WTC11 (cell line): ENCODE measurements at places on chromosomes 3 and 15.

DNA sequence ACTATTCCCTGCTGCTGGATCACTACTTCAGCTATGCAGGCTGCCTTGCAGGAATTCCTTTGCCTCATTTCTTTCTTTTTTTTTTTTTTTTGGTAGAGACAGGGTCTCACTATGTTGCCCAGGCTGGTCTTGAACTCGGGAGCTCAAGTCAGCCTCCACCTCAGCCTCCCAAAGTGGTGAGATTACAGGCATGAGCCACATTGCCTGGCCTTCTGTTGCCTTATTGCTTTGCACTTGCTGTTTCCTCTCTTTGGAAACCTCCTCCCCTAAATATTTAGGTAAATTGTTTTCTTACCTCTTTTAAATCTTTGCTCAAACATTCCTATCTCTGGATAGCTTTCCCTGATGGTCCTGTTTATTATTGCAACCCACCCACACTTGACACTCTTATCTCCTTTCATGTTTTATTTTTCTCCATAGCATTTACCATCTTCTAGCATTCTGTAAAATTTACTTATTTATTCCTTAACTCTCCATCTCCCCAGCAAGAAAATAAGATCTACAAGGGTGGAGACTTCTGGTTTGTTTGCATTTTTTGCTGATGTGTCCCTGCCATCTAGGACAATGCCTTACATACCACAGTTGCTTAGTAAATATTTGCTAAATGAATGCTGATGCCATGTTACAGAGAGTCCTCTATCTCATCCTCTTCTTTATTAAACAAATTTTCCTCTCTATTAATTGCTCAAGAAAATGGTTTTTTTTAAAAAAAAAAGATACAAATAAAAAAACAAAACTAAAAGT, 134.8 kb downstream of the P2RY1 start:
- peaks cover 4% of the 10 kb centered on the region; the same call in 1 of the 2 replicates for H3K36me3 ChIP-seq
- H3K27ac ChIP-seq = peak overlapping the region; percentile 10
- no peak overlapping the region for H3K4me3 ChIP-seq
- peaks cover 25% of the 10 kb centered on the region for H3K4me1 ChIP-seq
- no peak for DNase-seq

GRCh38 chr15:90903733-90904536, 833 bp downstream of the MAN2A2 start:
- H3K27me3 ChIP-seq = peaks cover 26% of the 10 kb centered on the region
- H3K4me3 ChIP-seq = peak overlapping the region; percentile 79

- no peak overlapping the region for H3K27ac ChIP-seq
- no peaks in the 10 kb centered on the region; the same call in 1 of the 2 replicates for H3K27me3 ChIP-seq
- H3K36me3 ChIP-seq = no peaks in the 10 kb centered on the region
- peaks cover 3% of the 10 kb centered on the region; the same call in 1 of the 2 replicates for H3K4me1 ChIP-seq
These were observed 43.4 kb downstream of the MUC20 start for GRCh38 chr3:195763843-195764825.

DNA sequence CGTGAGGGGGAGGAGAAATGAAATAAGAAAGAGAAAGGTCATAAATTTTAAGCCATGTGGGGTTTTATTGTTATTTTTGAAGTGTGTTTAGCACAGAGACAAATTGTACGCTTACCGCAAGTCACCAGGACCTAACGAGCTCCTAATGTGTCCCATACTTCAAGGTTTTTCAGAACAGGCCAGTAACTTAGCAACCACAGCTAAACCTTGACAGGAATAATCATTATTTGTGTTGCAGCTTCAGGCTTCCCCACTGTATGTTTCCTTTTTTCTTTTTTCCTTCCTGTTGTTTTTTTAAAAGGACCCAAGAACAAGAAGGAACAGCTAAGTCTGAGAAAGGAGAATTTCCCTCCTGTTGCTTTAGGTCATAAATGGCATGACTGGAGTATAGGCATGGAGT, 160.8 kb downstream of the TUSC7 start:
- H3K27ac ChIP-seq = no peak overlapping the region
- no peak for DNase-seq
- H3K4me1 ChIP-seq = peaks cover 6% of the 10 kb centered on the region; the same call in 1 of the 2 replicates

GRCh38 chr15:99508852-99509251, 56.9 kb upstream of the MEF2A start:
- H3K36me3 ChIP-seq = no peaks in the 10 kb centered on the region
- H3K4me3 ChIP-seq = no peak overlapping the region
- H3K4me1 ChIP-seq = no peaks in the 10 kb centered on the region
